ENCODE measurements at places on chromosomes 13 and 19.

- no peak for DNase-seq
Observed at GRCh38 chr19:17456127-17456526, 4.6 kb downstream of the NXNL1 start.

DNA sequence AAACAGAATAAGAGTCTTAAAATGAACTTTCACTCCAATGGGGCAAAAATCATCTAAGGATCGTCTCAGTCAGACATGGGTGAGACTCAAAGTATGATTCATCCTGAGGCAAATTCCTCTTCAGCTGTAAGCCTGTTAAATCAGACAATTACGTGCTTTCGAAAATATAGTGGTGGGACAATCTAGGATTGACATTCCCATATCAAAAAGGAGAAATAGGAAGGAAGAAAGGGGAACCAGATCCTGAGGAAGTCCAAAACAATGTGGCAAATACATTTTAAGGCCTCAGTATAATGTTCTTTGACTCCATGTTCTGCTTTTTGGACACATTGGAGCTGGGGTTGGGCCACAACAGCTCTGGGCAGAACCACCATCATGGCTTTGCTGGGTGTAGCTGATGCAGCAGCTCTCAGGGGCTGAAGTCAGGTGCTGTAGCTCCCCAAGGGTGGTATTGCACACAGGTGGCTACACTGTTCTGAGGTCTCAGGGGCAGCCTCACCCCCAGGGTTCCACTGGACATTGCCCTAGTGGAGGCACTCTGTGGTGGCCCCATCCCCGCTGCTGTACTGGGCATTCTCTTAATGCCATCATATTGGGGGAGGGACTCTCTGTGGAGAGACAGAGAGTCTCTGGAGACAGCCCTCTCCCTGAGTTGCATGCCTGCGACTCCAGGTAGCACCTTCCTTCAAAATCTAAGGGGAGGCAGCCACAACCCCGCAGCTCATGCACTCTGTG lies 5.7 kb upstream of the FPR3 start:
- DNase-seq = no peak

DNA sequence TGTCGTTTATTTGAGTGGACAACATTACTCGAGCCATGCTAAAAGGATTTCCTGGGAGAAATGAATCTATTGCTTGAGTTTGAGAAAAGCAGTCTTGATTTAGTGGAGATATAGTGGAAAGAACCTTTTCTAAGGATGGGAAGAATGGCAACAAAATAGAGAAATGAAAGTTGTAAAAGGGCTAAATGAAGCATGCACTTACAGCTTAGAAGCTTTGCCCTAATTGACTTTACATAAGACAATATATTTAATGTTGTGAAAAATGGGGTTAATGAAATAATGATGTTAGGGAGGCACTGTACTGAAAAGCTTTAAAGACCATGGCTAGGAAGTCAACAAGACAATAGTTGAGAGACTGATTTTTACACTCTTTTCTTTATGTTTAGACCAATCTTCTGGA lies 35.4 kb downstream of the SLC10A2 start:
- DNase-seq = no peak

GRCh38 chr13:76717092-76717491 lies 169.1 kb downstream of the KCTD12 start:
- no peak for DNase-seq

DNA sequence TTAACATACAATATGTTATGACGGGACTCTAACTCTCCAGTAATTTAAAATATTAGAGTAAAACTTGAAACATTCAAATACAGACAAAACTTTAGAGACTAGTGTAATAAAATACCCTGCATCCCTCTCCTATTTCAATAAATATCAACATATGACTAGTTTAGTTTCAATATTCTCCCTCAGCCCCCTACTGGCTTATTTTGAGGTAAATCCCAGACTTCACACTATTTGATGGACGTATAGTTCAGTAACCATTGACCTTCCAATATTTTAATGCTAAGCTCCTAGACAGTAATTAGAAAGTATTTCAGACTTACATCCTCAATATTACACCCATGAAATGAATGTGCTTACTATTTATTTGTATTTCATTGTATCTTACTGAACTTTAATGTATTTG lies 180.7 kb upstream of the STARD13 start:
- DNase-seq = no peak

DNA sequence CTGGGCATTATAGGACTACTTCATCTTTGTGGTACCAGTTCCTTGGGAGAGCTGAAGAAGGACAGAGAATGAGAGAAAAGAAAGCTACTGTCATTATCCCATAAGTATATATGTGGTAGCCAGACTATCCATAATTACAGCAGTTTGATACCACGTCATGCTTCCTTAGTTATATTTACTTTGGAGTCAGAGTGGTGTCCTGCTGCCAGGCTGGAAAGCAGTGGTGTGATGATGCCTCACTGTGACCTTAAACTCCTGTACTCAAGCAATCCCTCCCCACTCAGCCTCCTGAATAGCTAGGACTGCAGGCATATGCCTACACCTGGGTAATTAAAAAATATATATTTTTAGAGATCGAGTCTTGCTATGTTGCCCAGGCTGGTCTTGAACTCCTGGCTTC lies 57.8 kb downstream of the WTIP start:
- no peak for DNase-seq

- DNase-seq = no peak
Observed at GRCh38 chr19:54440641-54441040, 8.4 kb upstream of the LENG8 start.

- no peak for DNase-seq
Observed at GRCh38 chr19:15433519-15434069, 14.8 kb upstream of the AKAP8L start.

DNA sequence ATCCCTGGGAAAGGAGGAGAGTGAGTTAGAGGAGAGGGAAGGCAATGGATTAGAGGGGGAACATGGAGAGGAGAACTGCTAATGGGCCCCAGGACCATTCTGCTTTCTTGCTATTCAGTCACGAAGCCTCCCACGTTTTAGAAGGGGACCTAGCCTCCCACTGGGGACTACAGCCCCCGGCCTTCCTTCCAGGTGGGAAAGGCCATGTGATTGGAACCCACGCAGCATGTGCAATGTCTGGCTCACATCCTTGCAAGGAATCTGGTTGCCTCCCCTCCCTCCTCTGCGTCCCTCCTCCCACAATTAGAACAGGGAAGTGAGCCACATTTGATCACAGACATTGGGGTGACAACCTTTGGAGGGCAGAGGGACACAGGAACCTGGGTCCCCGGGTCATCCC lies 22.5 kb upstream of the PLA2G4C start:
- no peak for DNase-seq

- DNase-seq = no peak
Observed at GRCh38 chr13:53775807-53776206, 747.2 kb downstream of the OLFM4 start.

DNA sequence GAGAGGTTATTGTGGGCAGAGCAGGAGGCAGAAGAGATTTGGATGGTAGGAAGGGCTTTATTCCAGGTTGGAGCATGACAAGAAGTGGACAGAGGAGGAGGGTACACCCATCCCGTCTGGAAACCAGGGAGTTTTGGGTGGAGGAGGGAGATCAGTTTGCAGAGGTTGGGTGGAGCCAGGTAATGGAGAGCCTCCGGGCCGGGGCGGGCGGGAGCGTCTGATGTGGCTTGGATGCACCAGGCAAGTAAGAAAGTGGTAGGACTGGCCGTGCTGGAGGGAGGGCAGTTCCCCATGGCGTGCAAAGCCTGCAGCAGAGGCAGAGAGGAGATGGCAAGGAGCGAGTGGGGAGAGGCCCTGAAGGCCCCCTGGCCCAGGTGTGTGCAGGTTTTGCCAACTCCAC lies 10.9 kb downstream of the IGFLR1 start:
- no peak for DNase-seq

- DNase-seq = no peak
Observed at GRCh38 chr19:5645409-5645808, 22.5 kb downstream of the SAFB start.

- no peak for DNase-seq
Observed at GRCh38 chr13:34411177-34411576, 530.9 kb upstream of the NBEA start.

DNA sequence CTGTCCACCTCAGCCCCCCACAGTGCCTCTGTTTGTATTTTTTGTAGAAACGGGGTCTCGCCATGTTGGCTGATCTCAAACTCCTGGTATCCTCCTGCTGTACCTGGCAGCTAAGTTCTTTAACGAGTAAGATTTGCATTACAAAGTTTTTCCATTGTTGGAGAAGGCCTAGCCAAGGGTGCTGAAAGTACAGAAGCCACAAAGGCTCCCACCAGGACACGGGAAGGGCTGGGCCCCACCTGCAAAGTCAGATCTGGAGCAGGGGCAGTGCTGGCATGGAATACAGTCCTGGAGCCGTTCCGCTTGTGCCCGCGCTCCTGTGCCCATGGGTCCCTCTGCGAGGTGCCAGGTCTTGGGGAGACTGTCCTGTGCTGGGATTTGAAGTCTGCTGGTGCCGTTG lies 12.1 kb downstream of the FZR1 start:
- DNase-seq = no peak

GRCh38 chr13:87671031-87671752 lies at the start of gene SLITRK5:
SLITRK5 (plus strand) TSS chr13:87671371; CDS start chr13:87675389, 4,018 bp downstream.
- peak; percentile 49 for DNase-seq

DNA sequence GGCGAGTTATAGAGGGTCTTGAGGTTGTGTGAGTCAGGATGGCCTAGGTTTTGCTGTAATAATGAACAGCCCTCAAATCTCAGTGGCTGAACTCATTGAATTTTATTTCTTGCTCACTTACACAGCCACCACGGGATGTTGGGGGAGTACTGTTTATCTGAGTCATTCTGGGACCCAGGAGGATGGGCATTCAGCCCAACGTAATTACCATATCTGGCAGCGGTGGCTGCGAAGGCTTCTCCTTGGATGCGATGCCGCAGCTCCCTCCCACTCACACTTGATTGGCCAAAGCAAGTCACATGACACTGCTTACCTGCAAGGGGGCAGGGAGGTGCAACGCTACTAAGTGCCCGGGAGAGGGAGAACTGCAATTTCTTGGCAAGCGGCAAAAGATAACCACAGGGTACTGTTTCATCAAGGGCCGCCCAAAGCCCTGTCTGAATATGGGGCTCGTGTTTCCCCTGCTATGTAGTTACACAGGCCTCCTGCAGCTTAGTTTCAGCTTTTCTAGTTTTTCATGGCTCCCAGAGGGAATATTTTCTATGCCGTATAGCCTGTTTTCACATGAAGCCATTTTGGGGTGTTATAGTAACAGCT lies 19.9 kb downstream of the ZSWIM9 start:
- peak; percentile 97 for DNase-seq

- DNase-seq = no peak
Observed at GRCh38 chr13:68810660-68811059, 1297.0 kb upstream of the ATXN8OS start.

DNA sequence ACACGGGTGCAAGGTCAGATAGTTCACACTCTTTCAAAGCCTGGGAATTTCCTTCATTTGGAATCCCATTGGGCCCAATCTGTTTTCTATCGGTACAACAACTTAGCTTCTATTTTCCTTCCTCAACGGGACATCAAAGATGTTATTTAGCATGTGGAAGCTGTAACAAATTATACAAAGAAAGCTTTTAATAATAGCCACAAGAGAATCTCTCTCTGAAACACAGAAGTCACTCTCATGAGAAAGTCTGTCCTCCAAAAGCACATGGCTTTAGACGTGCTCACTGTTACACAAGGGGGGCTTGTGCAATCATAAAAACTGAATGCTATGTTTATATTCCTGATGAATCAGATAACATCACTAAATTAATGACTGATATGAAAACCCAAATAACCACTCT lies 28.9 kb upstream of the CYSLTR2 start:
- no peak for DNase-seq

GRCh38 chr19:29596080-29596727 lies 9.9 kb upstream of the POP4 start:
- DNase-seq = no peak

DNA sequence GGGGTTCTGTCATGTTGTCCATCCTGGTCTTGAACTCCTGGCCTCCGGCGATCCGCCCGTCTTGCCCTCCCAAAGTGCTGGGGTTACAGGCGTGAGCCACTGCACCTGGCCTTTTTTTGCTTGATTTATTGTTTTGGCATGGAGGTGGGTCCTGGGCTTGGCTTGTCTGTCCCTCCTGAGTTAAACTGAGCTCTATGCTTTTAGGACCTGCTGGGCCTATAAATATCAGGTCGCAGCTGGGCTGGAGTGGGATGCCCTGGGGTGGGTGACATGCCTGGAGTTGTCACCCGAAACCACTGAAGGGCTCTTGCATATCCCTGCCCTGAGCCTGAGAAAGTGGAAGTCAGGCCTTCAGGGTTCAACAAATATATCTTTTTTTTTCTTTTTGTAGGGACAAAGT lies 5.5 kb downstream of the ARRDC5 start:
- no peak for DNase-seq

- no peak for DNase-seq
Observed at GRCh38 chr19:6996810-6997209, 24.4 kb downstream of the MBD3L2B start.
